Cardiac atrium fibroblast (primary cell): ENCODE measurements at places on chromosomes 13 and 19. TPM values are rescaled to one million over a fixed set of nuclear protein-coding genes. Genes with fewer than 3 reads are reported as not detected.

Gene KLF1
- not detected in 2 replicates for total RNA-seq

Gene MAB21L1
- total RNA-seq = 0.32 and 1.4 TPM in 2 replicates

Gene EIF3K
- total RNA-seq = 443 and 497 TPM in 2 replicates

Gene PROZ
- total RNA-seq = not detected in 2 replicates

Gene NUCB1
- total RNA-seq = 580 and 629 TPM in 2 replicates

Gene FLT3
- total RNA-seq = not detected in 2 replicates

Gene NALCN
- total RNA-seq = 0.18 and 0.49 TPM in 2 replicates

Gene TTC9B
- total RNA-seq = not detected in 2 replicates

Gene RFPL4A
- total RNA-seq = not detected in 2 replicates

Gene FOXA3
- total RNA-seq = not detected in 2 replicates

Gene INSR
- total RNA-seq = 14.1 and 18.5 TPM in 2 replicates

Gene CEBPA
- total RNA-seq = 4.3 and 5.7 TPM in 2 replicates

Gene CD320
- total RNA-seq = 66.4 and 99.0 TPM in 2 replicates

Gene MYH14
- total RNA-seq = 0.49 TPM in 1 of 2 replicates, not detected in the other

Gene C19orf53
- total RNA-seq = 143 and 167 TPM in 2 replicates

Gene GGN
- 2.3 TPM in 1 of 2 replicates, not detected in the other for total RNA-seq

Gene FUT2
- not detected in 2 replicates for total RNA-seq

Gene CD70
- not detected in 2 replicates for total RNA-seq

Gene FPR1
- 0.18 TPM in 1 of 2 replicates, not detected in the other for total RNA-seq

Gene LCP1
- 0.36 and 11.7 TPM in 2 replicates for total RNA-seq

Gene ZNF177
- 1.1 and 1.8 TPM in 2 replicates for total RNA-seq

Gene ACER1
- total RNA-seq = not detected in 2 replicates

Gene CGB2
- not detected in 2 replicates for total RNA-seq

Gene PDX1
- not detected in 2 replicates for total RNA-seq

Gene PET100
- 5.6 and 19.8 TPM in 2 replicates for total RNA-seq

Gene ZNF329
- 8.6 and 12.1 TPM in 2 replicates for total RNA-seq

Gene DAND5
- not detected in 2 replicates for total RNA-seq

Gene CEACAM7
- total RNA-seq = not detected in 2 replicates

Gene ZNF43
- 3.1 and 4.7 TPM in 2 replicates for total RNA-seq

Gene SCGB2B2
- 5.2 TPM in 1 of 2 replicates, not detected in the other for total RNA-seq

Gene HSD17B14
- total RNA-seq = 0.49 and 1.8 TPM in 2 replicates

Gene CD79A
- total RNA-seq = not detected in 2 replicates

Gene GPR4
- 2.7 and 5.2 TPM in 2 replicates for total RNA-seq

Gene SUGT1
- 30.3 and 35.2 TPM in 2 replicates for total RNA-seq

Gene SMIM44
- total RNA-seq = not detected in 2 replicates

Gene ZNF850
- 2.3 and 2.8 TPM in 2 replicates for total RNA-seq

Gene C19orf25
- total RNA-seq = 37.4 and 43.3 TPM in 2 replicates

Gene PRKD2
- total RNA-seq = 12.2 and 17.5 TPM in 2 replicates

Gene ZNF534
- total RNA-seq = not detected in 2 replicates

Gene IL4I1
- not detected in 2 replicates for total RNA-seq

Gene MAST3
- total RNA-seq = 2.3 and 6.8 TPM in 2 replicates

Gene ZNF763
- 0.36 and 2.8 TPM in 2 replicates for total RNA-seq

Gene BRME1
- 0.18 and 0.49 TPM in 2 replicates for total RNA-seq

Gene CEACAM5
- total RNA-seq = not detected in 2 replicates

Gene USHBP1
- 0.36 and 0.81 TPM in 2 replicates for total RNA-seq

Gene BSG
- total RNA-seq = 919 and 936 TPM in 2 replicates

Gene SIAH3
- not detected in 2 replicates for total RNA-seq

Gene ONECUT3
- total RNA-seq = not detected in 2 replicates

Gene ZNF726
- total RNA-seq = 0.54 and 2.4 TPM in 2 replicates

Gene GIPC3
- 0.18 and 0.32 TPM in 2 replicates for total RNA-seq

Gene GPC5
- not detected in 2 replicates for total RNA-seq

Gene PSG3
- total RNA-seq = not detected in 2 replicates

Gene CYP4F3
- not detected in 2 replicates for total RNA-seq

Gene WDR88
- total RNA-seq = not detected in 2 replicates

Gene APC2
- total RNA-seq = 0.16 TPM in 1 of 2 replicates, not detected in the other

Gene TFPT
- 13.9 and 22.2 TPM in 2 replicates for total RNA-seq

Gene COL4A2
- total RNA-seq = 990 and 1,110 TPM in 2 replicates
